ENCODE measurements at places on chromosomes 3 and 15.

GRCh38 chr3:29410220-29410619 is 129.3 kb downstream of the RBMS3 start:
- no peak for DNase-seq

DNA sequence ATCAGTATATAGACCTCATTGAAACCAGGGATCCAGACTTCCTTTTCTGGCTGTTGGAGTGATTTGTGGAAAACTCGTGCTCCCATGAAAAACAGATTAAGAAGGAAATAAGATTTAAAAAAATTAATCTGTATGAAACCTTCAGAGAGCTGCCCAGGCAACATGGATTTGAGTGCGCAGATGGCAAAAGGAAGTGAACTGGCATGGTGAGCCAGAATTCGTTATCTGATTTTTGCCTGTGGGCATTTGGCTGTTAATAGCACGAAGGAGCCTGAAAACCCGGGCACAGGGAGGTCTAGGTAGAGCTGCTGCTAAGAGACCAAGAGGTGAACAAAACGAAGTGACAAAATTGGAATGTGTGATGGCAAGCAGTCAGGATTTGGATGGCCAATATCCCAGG is 19.1 kb upstream of the SPINK8 start:
- no peak for DNase-seq

DNA sequence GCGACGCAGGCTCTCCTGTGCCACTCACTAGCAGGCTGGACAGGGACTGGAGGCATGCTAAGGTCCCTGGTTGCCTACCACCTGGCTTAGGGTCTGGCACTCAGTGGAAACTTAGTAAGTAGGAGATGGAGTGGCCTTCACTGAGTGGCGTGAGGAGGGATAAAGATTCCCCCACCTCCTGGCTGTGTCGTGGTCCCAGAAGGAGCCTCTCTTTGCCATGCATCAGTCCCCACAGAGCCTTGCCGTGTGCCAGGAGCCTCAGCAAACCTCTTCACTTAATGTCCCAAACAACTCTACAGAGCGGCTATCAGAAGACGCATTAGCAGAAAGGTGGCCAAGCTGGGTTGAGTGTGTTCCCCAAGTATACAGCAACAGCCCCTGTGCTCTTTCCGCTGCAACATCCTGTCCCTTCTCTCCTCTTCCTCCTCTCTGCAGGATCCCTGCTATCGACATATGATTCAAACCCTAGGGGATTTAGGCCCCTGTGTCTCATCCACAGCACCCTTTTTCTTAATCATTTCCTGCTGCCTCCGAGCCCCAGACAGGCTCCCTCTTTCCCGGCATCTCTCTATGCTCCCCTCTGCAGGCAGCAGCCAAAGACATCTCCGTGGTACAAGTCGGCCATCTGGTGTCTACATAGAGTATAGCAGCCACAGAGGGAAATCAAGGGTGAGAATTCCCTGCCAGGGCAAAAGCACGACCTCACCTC is 66.7 kb downstream of the SLC6A1 start:
- DNase-seq = peak; percentile 73

DNA sequence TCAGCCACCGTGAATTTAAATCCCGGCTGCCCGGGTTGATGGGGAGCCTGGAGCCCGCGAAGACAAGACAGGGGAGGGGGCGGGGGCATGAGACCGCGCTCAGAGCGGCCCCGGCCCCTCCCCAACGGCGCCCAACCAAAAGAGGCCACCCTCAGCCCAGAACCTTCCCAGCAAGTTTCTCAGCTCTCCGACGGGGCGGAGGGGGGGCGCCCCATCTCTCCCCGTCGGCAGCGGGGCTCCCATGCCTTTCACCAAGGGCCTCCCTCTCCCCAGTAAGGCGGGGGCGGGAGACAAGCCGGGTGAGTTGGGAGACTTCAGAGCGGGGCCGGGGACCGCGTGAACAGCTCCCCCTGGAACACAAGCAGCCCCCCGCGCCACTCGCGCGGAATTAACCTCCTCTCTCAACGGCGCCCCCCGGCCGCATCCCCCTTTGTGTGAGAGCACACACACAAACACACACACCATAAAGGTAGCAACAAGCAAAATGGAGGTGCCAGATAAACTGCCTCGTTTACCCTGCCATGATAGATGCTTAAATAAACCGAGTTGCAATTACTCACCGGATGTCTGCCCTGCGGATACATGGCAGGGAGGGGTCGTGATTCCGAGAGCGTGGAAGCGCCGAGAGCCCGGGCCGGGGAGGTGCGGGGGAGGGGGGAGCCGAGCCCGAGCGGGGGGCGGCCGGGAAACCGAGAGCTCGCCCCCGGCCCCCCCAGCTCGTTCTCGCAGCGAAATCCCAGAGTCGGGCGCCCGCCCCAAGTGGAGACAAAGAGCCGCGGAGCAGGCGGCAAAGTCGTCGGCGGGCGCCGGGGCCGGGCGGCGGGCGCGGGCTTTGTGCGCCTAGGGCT is 1.3 kb downstream of the TLE3 start:
- DNase-seq = peak; percentile 76

DNA sequence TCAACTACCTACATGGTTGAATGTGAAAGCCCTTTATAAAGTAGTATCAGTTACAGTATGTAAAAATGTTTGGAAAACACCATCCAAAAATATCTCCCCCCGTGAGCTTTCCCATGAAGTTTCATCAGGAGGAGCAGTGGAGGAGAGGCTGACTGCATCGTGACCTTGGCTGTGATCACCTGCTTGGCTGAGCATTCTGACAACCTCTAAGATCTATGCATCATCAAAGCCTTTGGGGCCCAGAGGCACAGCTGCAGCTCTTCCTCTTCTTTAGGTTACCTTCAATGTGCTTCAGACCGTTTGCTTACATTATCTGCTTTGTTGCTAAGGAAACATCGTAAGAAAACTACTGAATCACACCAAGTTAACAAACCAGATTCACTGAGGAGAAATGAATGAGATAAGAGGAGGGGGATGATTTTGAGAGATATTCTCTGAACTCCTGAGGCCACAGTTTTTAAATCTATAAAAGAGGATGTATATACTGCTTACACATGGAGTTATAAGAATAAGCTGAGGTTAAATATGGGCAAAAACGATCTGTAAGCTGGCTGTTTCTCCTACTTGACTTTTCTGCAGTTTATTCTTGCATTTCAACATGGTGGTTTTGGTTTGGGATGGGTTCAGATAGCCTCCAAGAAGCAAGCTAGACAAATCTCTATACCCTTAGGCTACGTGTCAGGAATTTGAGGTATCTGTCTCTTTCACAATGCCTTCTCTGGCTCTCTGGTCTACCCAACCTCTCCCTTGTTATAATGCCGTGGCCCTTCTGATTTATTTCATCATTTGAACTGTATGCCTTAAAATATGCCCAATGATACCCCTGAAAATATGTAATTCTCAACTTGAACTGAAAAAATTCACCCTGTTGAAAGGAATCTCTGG is 4.0 kb downstream of the GCSAM start:
- DNase-seq = no peak

DNA sequence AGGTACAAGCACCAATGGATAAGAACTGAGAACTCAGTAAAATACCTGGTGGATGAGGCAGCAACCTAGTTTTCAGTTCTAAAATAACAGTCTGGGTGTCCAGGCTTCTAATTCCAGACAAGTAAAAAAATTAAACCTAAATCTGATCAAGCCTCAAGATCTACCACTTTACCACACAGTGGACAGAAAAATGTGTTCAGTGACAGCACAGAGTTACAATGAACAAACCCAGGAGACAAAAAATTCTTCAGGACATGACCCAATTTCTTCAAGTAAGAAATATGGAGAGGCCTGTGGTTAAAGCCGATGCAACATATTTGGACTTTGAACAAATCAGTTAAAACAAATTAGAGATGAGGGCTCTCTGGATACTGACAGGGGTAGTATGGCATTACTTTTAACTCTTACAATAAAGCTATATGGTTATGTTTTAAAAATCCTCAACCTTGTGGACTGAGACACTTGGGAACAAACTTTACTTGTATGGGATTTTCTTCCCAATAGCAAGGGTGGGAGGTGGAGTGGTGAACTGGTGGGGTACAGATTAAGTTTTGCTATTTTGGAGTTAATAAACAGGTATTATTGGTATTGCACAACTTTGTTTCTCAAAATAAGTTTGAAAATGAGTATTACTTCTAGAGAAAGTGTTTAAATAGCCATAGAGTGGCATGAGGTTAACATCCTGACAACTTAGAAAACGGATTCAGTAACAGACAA is 14.2 kb downstream of the CCNL1 start:
- no peak for DNase-seq

DNA sequence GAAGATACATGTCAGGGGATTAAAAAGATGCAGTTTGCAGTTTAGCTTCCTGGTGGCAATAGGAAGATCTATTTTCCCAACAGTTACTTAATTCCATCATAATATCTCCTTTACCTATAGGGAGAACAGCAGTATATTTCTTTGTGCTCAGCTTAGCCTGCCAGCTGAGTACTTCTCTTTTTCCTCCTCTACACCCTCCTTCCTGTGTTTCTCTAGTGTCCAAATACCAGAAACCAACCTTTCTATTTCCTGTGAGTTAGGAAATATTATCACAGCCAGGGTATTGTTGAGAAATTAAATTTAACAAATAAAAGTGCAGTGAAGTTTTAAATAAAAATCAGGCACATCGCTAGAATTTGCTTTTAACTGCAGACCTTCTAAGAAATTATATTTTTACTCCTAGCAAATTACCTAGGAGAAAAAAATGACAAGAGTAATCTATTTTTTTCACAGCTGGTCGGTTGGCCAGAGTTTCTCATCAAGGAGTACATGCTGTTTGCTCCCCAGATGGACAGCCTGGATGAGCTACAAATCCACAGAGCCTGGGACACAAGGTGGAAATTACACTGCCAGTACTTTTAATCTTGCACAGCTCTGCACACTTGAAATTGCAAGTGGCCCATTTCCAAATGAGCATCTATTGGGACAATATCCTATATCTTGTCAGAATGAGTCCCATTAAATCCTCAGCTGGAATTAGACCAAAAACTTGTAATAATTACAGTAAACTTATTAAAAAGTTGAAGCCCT is 185.2 kb upstream of the CFAP20DC start:
- no peak for DNase-seq

GRCh38 chr3:189853906-189854305 is 222.7 kb downstream of the TP63 start:
- no peak for DNase-seq

DNA sequence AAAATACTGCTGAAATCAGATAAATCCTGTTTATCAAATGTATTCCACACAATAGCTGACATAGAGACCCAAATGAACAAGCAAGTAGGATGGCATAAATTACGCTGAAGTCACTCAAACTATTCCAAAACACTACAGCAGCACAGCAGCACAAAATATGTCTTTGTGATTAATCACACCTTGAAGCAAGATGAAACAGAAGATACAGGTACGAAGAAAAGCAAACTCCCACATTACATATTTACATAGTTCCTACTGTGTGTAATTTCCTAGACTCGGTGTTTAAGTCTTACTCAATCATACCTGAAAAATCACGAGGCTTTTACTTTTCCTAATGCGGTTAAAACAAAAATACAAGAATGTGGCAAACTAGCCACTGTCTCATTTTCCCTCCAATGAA is 38.3 kb downstream of the CHSY1 start:
- DNase-seq = no peak

- no peak for DNase-seq
Measured at GRCh38 chr3:120160050-120160449, 65.8 kb upstream of the GSK3B start.

DNA sequence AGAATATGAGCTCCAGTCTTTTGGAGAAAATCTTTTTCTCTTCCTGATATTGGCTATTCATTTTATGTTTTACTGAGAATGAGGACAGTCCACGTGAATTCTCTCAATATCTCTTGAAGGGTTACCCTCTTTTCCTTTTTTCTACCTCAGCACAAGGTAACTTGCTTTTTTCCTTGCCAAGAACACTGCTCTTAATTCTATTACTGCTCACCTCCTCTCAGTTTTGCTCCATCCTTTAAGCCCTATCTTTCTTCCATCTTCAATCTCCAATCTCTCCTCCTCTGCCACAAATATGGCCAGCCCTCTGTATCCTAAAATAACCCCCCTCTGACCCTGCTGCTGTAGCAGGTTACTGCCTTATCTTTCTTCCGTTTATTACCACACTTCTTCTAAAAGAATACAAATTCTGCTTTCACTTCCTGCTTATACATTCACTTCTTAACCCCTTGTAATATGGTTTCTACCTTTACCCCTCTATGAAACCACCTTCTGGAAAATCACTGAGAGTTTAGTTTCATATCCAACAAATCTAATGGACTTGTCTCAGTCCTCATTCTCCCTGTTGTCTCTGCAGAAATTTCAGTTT is 89.0 kb downstream of the NFKBIZ start:
- no peak for DNase-seq

DNA sequence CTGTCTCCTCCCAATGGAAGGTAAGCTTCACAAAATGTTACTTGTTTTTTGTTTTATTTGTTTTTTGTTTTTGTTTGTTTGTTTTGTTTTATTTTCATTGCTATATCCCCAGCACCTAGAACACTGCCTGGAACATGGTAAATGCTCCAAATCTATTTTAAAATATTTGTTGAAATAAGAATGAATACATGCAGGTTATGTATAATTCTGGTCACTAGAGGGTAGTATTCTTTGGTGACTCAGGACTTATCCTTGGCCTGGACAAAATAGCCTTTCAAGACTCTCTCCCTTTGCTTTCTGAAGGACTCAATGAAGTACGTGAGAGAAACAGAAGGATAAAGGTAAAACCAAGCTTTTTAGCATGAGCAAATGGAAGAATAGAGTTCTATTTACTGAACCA is 46.9 kb upstream of the PPP2R3A start:
- DNase-seq = no peak

GRCh38 chr3:155890671-155891190 is 20.3 kb downstream of the GMPS start:
- no peak for DNase-seq

DNA sequence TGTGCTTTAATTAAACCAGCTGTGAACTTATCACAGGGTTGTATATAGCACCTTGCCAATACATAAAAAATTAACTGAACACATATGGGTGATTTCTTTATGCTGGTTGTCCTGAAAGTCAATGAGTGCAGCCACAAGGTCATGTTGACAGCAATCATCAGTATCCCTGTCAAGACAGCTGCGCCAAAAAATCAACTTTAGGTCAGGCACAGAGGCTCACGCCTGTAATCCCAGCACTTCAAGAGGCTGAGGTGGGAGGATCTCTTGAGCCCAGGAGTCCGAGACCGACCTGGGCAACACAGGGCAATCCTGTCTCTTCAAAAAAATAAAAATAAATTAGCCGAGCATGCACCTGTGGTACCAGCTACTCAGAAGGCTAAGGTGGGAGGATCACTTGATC is 707.3 kb downstream of the SI start:
- DNase-seq = no peak

DNA sequence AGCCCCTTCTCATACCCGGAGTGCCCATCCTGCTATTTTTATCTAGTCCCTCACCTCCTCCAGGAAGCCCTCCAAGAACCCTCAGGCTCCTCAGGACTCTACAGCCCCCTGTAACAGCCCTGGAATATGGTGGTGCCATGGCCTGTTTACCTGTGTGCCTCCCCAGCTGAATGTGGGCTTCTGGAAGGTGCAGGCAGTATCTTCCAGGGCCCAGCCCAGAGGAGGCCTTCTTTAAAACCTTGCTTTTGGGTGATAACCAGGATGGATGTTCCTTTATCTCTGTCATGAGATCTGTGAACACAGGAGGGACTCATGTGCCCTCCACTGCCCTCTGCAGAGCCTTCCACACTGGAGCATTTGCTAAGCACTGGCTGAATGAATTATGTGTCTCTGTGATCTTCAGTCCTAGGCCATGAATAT is 36.7 kb upstream of the MRPS22 start:
- no peak for DNase-seq

Data from right forelimb (tissue), 1 donor.